ENCODE measurements at places on chromosomes 11 and 22.

GRCh38 chr22:16957781-16958180, 50.2 kb downstream of the GAB4 start:
- DNase-seq = no peak

- peak; percentile 61 for DNase-seq
Observed at GRCh38 chr11:43567396-43567975, 113.1 kb upstream of the HSD17B12 start.

GRCh38 chr11:59418156-59418555, 8.1 kb downstream of the OR5A2 start:
- DNase-seq = no peak

GRCh38 chr22:35987487-35987886, 41.1 kb downstream of the RBFOX2 start:
- DNase-seq = no peak

DNA sequence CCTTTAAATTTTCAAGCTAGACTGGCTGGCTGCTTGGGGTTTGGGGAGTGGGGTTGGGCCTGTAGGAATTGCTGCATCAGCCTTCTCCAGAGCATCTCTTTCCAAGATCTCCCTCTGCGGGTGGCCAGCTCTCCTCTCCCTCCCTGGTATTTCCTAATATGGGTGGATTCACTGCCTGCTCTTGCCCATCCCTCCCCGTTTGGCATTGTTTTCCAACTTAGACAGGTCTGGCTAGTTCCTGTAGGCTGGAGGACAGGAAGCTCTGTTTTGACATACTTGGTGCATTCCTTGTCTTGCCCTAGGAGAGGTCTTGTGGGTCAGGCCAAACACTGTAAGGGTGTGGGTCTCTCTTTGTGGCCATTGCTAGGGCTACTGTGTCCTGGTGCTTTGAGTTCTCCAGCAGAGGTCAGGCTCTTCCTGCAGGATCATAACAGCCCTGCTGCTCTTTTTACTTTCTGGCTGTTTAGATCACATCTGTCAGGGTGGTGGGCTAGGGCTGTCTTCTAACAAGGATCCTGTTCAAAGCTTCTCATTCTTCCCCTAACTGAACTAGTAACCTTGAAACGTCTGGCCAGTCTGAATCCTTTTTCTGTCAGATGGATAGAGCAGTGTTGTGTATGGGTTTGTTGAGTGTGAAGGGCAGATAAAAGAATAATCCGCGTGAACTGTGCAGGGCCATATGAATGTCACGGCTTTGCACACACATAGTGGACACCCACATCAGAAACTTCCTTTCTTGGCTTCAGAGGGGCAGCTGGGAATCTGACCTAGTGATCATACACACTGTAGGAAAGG, 18.3 kb upstream of the MICALL1 start:
- no peak for DNase-seq

- DNase-seq = no peak
Observed at GRCh38 chr11:11301212-11301611, 51.8 kb downstream of the CSNK2A3 start.

DNA sequence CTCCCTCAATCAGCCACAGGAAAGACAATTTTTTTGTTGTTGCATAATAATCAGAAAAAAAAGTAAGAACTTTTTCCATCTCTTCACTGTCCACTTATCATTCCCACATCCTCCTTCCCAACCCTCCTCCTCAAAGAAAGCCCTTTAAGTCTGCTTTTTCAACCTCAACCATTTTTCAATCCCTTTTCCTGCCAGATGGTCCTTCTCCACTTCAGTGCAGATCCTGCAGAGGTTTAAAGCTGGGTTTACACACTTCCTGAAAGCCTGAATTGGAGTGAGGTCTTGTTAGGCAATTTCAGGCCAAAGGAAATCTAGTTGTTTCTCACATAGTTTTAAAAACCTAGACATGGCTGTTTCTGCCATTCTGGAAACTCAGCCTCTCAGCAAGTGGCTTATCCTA, 78.3 kb downstream of the RPL27A start:
- no peak for DNase-seq

GRCh38 chr22:17941471-17942406, 82.6 kb downstream of the MICAL3 start:
- no peak for DNase-seq

All from urothelium cell line (cell line).